ENCODE measurements at places on chromosomes 11 and 22.

GRCh38 chr11:121067962-121068647, 32.9 kb upstream of the TECTA start:
- DNase-seq = no peak

DNA sequence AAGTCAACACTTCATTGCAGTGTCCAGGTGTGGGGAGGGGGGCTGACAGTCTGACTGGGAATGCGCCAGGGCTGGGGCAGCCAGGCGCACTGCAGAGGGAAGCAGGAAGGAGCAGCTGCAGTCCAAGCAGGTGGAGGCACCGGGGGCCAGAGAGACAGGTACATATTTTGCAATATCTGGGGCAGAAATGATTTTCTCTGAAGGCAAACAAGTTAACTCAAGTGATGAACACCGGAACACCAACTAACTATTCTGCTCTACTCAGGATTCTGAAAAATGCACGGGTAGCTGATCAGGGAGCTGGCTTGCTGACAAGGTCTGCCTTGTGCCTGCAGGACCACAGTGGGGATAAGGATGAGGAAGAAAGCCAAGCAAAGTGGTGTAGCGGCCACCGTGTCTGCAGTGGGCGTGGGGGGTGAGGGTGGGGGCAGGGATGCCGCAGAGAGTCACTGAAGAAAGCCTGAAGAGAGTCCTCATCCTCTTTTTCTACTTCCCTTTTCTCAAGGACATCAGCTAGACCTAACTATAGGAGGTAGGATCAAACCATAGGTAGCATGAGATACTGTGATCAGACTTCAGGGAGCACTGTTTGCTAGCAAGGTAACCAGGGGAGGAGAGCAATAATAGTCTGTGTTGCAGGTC, 83.4 kb downstream of the SCN3B start:
- DNase-seq = no peak

DNA sequence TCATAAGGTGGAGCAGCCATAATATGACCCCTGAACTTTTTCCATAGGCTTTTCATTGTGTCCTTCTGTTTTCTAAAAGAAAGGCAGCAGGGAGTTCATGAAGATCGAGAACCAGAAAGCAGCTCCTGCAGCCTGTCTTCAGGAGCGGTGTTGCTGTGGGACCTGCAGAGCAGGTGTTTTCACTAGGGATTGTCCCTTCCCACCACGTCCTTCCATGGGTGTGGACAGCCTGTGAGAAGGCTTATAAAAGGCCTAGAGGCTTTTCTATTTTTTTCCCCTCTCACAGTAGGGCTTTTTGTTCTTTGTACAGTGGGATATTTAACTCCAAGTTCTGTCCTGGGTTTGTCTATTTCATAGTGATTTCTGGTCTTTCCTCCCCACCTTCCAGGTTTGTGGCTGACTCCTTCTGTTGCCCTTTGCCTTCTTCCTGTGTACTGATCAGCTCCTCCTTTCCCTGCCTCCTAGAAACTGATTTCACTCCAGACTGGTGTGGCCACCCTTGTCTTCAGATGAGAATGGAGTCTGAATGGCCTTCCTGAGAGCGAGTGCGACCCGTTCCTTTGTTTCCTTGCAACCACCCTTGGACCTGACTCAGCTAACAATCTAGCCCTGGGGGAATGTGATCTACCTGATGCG, 10.1 kb downstream of the MRPL16 start:
- DNase-seq = no peak

DNA sequence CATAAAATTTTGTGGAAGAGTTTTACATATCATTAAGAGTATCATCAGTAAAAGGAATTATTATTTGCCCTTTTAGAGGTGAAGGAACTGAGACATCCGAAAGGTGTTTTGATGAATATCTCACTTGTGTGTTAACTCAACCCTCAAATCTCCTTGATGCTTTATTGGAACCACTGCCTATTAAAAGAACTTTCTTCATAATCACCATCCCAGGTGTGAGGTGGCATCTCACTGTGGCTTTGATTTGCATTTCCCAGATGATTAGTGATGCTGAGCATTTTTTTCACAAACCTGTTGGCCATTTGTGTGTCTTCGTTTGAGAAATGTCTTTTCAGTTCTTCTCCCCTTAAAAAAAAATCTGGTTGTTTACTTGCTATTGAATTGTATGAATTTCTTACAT, 134.0 kb upstream of the SYN3 start:
- DNase-seq = no peak

GRCh38 chr11:81966340-81966739, 767.3 kb downstream of the FAM181B start:
- no peak for DNase-seq

GRCh38 chr11:100445231-100445735, 241.8 kb upstream of the ARHGAP42 start:
- DNase-seq = no peak

- DNase-seq = no peak
Observed at GRCh38 chr11:35031346-35031745, 107.6 kb upstream of the CD44 start.

- DNase-seq = no peak
Observed at GRCh38 chr11:8041576-8041975, 39.4 kb upstream of the TUB start.

DNA sequence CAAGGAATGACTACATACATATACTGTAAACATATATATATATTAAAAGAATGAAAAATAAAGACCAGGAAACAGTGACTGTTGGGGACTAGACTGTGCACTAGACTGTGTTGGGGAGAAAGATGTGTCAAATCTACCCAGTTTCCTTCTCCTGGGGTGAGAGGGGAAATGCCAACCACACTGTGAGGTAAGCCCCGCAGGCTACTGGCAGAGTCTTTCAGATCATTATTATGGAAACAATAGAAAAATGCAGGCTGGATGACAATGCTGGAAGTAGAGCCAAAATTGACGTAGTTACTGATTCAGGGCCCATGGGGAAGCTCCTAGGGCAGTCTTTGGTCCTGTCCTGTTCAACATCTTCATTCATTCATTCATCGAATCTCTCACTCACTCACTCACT, 101.4 kb downstream of the C11orf58 start:
- no peak for DNase-seq

GRCh38 chr11:70423523-70424505, 25.5 kb downstream of the CTTN start:
- DNase-seq = no peak

- DNase-seq = no peak
Observed at GRCh38 chr11:106262852-106263251, 185.4 kb downstream of the AASDHPPT start.

- DNase-seq = no peak
Observed at GRCh38 chr11:46366661-46367161, 14.8 kb upstream of the MDK start.

- no peak for DNase-seq
Observed at GRCh38 chr11:43541993-43542392, 138.5 kb upstream of the HSD17B12 start.

Measured in stimulated activated CD4-positive, alpha-beta T cell treated with anti-CD3 and anti-CD28 coated beads, Interleukin-4, amount 100 ng/mL, for 1 hour (primary cell).